ENCODE measurements at places on chromosomes 1 and 21.

GRCh38 chr1:99534638-99534930, 111.3 kb upstream of the PALMD start:
- no peak for DNase-seq

DNA sequence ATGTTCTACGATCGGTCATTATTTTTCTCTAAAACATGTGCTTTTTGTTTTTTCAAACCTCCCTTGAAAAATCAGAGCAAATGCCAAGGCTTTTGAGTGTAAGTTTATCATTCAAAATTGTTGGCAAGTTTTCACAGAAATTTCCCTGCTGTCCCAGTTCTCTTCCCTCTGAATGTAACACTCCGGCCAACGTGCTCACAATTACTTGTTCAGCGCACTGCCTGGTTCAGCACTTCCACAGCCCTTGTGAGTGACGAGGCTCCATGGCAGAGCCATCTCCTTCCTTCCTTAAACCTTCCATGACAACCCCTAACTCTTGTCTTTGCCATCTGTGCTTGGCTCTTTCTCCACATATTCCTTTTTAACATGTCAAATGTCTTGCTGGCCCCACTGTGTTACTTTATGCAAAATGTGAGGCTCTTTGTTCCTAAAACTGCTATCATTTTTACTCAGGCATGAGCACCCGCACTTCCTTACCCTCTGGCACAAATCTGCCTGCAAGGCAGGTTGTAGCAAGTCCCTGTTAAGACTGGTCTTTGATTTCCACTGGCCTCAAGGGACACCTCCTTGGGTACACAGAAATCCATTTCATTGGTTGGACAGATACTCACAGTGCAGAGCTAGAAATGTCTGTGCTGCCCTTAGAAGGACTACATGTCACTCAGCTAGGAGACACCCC, 142.8 kb downstream of the HUNK start:
- no peak for DNase-seq

DNA sequence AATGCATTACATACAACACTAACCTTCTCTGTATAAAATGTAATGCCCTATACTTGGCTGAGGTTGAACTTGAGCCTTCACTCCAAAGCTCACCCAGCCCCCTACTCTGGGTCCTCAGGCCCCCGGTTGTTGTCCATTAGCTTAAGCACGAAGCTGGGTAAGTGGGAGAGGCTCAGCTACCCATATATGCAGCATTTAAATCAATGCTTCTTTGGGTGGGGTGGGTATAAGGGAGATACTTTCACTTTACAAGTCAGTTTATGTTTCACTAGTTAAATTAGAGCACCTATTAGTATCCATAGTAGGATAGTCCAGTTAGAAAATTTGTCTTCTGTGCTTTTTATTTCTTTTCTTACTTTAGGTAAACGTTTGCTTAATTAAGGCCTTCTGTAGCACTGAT, 151.4 kb downstream of the LMX1A start:
- no peak for DNase-seq

GRCh38 chr1:171468120-171468750, 17.1 kb upstream of the PRRC2C start:
- no peak for DNase-seq

- DNase-seq, result peak; percentile 65
Observed at GRCh38 chr1:109425391-109426280, 612 bp downstream of the PSMA5 start.

DNA sequence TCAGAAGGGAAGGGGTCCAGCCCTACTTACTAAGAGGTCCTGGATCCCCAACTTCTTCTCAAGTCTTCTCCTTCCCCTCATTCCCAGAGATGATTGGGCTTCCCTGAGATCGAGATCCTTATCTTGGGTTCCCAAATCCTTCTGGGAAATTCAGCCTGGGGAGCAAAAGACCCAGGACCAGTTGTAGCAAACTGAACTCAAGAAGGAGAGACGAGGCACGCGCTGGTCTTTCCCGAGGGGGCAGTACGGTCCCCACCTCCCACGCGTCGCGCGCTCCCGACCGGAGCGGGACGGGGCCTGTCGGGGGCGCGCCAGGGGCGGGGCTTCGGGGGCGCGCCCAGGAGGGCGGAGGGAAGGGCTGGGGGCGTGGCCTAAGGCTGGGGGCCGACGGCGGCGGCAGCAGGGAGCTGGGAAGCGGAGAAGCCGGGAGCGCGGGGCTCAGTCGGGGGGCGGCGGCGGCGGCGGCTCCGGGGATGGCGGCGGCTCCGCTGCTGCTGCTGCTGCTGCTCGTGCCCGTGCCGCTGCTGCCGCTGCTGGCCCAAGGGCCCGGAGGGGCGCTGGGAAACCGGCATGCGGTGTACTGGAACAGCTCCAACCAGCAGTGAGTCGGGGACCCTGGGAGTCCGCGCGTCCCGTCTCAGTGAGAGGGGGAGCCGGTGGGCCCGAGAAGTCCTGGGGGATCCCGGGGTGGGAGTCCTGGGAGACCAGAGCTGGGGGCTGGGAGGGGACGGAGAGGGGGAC, at the start of gene EFNA3:
Gene EFNA3, plus strand, starts transcription at position 369 of the 741 bp plus-strand sequence. Its CDS starts 105 bp downstream, at position 474.
- DNase-seq, result peak; percentile 78

GRCh38 chr21:33238565-33239255, 9.0 kb downstream of the IFNAR2 start:
- no peak for DNase-seq

DNA sequence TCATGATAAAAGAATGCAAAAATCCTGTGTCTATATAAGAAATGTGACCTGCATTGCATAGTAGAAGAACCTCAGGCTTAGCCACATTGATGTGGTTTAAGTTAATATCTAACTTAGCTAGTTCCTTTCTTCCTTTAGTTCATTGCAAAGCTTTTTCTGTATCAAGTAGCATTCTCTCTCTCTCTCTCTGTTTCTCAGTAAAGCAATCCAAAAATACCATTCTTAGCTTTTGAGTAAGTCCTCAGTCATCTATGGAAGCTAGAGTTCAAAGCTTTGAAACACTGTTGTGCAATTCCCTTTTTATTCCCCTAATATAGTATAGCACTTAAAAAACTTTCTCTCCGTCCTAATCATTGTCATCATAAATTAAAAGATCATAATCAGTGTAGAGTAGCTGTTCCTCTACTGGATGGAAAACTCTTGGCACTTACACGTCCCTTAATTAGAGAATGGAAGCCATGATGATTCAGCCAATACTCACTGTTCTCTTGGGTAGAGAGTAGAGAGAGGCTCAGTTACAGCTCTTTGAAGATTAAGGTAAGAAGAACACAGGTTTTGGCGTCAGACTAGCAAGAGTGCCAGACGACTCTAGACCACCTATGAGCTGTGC, 350.3 kb upstream of the LYPLAL1 start:
- no peak for DNase-seq

GRCh38 chr1:200834383-200834782, 38.4 kb upstream of the GPR25 start:
- no peak for DNase-seq

GRCh38 chr1:180912211-180912800, 391 bp upstream of the KIAA1614 start:
- peak; percentile 42 for DNase-seq

GRCh38 chr1:64711266-64711665, 33.6 kb upstream of the RAVER2 start:
- DNase-seq, result no peak

- DNase-seq, result no peak
Observed at GRCh38 chr1:156745881-156746280, 5.0 kb upstream of the MRPL24 start.

DNA sequence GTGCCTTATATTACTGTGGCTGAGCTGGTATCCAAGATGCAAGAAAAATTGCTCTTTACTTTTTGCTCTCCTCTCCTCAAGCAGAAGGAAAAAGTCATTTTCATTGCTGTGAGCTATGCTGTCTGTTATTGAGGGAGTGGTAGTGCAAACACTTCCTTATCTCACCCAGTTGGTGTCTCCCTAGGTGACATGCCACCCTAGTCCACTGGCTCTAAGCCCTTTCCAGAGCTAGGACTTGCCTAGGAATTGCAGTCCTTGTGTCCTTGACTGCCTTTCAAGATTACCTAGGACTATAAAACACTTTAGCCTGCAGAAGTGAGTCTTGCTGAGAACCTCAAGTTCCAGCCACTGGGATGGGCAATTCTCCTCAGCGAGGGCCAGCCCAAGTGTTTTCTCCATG, 458.3 kb downstream of the MRPL39 start:
- no peak for DNase-seq

DNA sequence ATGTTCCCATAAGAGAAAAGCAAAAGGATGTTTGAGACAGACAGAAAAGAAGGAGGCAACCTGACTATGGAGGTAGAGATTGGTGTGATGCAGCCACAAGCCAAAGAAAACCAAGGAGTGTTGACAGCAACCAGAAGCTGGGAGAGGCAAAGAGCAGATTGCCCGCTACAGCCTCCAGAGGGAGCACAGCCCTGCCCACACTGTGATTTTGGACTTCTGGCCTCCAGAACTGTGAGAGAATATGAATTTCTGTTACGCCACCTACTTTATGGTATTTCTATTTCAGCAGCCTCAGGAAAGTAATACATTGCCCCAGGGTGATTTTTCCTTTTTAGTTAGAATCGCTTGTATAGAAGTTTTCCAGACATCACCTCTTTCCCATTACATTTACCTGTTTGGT, 28.4 kb downstream of the SLAMF6 start:
- DNase-seq, result peak; percentile 35

- DNase-seq, result no peak
Observed at GRCh38 chr1:241548008-241548407, 15.8 kb downstream of the KMO start.

DNA sequence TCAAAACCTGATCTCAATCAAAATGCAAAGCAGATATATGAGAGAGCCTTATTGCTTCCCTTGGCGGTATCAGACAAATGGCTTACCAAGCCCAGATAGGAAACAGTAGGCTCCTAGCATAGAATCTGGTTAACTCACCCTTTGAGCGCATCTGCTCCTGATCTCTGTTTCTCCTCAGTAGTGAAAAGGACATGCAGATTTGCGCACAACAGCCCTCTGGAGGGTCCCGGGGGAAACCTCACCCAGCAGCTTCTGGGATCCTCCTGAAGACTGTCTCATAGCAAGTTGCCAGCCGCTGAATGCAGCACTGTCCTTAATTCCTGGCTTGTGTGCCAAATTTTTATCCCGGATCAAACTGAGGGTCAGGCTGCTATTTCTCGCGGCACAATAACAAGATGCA, 192.2 kb downstream of the FASLG start:
- no peak for DNase-seq

- no peak for DNase-seq
Observed at GRCh38 chr1:75470448-75470847, 140.5 kb downstream of the SLC44A5 start.

GRCh38 chr1:199356561-199356960, 670.9 kb upstream of the NR5A2 start:
- no peak for DNase-seq

- DNase-seq, result no peak
Observed at GRCh38 chr1:61315011-61315410, 232.7 kb downstream of the NFIA start.

GRCh38 chr1:223323491-223324484, 40.2 kb downstream of the SUSD4 start:
- DNase-seq, result no peak

- DNase-seq, result no peak
Observed at GRCh38 chr1:104946558-104947210, 1197.0 kb downstream of the AMY1C start.

GRCh38 chr1:10325521-10325920, 73.3 kb upstream of the PGD start:
- no peak for DNase-seq

- no peak for DNase-seq
Observed at GRCh38 chr1:10648689-10649516, 147.5 kb downstream of the CASZ1 start.

GRCh38 chr1:235207209-235207565, 46.1 kb upstream of the RBM34 start:
- DNase-seq, result no peak

DNA sequence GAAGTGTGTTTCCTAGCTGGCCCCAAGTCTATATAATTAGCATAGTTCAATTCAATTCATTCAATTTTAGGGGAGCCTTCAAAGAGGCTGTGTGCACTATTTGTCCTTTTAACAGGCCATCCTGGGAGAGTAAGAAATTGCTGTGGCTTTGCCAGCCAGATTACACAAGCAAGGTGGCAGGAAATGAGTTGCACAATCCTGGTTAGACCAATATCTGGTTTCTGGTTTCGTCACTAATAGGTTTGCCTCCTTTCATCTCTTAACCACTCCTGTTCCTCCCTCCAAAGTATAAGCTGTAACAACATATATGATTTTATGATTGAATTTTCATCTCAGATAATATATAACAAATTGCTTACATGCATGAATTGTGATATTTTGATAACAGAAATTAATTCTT, 84.1 kb upstream of the NEGR1 start:
- peak; percentile 29 for DNase-seq

DNA sequence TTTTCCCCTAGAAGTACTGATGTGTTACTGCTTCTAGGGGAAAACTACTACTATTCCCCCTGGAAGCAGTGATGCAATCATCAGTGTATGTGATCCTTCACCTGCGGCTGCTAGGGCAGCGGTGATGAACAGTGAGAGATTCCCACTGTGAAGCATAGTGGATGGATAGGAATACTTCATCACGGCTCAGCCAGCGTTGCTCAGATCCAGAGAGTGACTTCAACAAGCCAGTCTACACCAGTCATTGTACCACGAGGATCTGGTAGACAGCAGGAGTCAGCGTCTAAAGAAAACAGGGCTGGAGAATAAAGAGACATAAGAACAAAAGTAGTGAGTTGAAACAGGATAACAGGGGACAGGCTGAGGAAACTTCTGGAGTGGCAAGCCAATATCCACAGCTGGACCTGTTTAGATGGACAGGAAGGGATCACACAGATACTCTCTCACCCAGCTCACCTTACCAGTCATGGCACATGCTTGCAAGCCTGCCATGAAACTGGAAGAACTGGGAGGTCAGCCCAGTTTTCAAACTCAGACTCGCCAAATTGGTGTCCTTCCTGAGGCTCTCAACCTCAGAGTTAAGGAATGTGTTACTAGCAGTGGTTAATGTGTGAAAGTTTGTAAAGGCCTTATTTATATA, 42.4 kb upstream of the LRRC52 start:
- DNase-seq, result no peak

GRCh38 chr1:100866041-100866900, 28.4 kb downstream of the EXTL2 start:
- no peak for DNase-seq

GRCh38 chr1:236284291-236284721, 2.5 kb upstream of the ERO1B start:
- DNase-seq, result no peak

DNA sequence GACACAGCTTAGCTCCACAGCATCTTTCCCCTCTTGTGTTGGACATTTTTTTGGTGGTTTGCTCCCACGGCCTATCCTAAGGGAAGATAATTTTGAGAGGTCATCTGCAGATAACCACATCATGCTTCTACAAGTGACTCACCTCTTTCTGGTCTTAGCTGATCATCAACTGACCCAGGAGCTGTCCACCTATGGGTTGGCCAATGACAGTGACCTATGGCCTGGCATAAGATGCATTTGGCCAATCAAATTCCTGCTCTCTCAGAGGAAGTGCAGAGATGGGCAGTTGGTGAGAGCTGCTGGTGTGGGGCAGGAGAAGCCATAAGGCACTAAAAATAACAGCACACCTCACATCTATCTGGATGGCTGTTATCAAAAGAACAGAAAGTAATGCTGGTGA, 100.0 kb upstream of the CLDN14 start:
- no peak for DNase-seq

DNA sequence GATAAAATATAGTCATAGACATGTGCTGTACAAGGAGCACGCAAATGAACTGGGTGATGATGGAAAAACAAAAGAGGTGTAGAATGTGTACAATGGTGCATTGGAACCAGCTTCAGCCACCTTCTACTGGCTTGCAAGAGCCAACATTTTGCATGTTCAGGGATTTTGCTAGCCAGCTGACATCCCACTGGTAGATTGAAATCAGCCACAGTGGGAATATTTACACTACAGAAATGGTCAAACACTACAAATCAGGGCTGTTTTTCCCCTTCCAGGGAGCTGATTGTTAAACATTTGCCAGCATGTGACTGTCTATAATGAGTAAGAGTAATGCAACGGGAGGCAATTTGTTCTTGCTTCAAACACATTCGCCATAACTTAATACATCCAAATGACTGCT, 23.2 kb downstream of the PMVK start:
- DNase-seq, result no peak

Measured in right lobe of liver (tissue), 6 donors.